ENCODE measurements at places on chromosomes 4 and X.

- DNase-seq = no peak
These were observed 194.7 kb upstream of the TLL1 start for GRCh38 chr4:165678236-165678935.

GRCh38 chr4:165600959-165601683 lies 222.3 kb downstream of the CPE start:
- DNase-seq = no peak

DNA sequence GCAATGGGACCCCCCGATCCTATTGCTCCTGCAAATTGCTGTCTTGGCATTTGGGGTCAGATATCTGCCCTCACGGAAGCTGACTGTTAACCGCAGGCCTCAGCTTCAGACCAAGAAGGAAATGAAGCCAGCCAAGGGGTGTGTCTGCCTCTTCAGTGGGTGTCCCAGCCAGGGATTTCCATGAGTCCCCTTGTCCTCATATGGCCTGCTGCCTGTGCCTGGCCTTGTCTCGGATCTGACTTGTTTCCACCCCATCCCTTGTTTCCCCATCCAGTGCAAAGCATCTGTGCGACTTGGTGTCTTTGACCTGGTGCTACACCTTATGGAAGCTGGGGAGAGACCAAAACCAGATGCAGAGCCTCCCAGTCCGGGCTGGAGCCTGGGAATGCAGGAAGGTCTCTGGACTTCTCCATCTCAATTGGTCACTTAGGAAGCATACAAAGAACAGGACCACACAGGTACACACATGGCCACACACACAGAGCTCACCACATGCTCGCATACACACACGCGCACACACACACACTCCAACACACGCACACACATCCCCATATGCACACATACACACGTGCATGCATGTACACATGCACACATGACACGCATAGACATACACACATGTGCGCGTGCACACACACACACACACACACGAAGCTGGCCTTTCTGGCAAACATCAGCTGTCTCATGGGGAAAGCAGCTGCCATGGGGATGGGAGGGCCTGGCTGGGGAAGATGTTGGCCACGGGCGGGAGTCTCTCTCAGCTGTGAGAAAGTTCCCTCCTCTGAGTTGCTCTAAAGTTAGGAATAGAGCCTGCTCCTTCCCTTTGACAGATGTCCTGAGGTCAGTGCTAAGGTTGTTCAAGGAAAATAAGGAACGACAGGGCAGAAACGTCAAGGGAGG lies 65.5 kb downstream of the CRMP1 start:
- DNase-seq = no peak

- DNase-seq = no peak
These were observed 206.3 kb downstream of the PDGFC start for GRCh38 chr4:156765277-156765676.

GRCh38 chrX:28135378-28136047 lies 154.3 kb upstream of the DCAF8L1 start:
- DNase-seq = no peak

- DNase-seq = no peak
These were observed 4.8 kb upstream of the RELL1 start for GRCh38 chr4:37690976-37691375.

DNA sequence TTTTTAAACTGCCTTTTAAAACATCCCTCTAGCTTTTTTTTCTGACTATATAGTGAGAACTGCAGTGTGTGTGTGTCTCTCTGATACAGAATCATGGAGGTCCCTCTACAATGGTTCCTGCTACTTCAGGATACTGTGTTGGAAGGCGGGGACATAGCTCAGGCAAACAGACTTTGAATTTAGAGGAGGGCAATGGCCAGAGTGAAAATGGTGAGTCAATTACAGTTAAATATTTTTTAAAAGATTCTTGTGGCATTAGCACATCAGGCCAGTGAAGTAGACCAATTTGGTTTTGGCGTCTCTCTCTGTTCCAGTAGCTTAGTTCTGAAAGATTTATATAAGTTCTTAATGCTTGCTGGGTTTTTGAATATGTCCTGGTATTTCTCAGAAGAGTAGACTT lies 47.1 kb downstream of the ALG13 start:
- DNase-seq = no peak

DNA sequence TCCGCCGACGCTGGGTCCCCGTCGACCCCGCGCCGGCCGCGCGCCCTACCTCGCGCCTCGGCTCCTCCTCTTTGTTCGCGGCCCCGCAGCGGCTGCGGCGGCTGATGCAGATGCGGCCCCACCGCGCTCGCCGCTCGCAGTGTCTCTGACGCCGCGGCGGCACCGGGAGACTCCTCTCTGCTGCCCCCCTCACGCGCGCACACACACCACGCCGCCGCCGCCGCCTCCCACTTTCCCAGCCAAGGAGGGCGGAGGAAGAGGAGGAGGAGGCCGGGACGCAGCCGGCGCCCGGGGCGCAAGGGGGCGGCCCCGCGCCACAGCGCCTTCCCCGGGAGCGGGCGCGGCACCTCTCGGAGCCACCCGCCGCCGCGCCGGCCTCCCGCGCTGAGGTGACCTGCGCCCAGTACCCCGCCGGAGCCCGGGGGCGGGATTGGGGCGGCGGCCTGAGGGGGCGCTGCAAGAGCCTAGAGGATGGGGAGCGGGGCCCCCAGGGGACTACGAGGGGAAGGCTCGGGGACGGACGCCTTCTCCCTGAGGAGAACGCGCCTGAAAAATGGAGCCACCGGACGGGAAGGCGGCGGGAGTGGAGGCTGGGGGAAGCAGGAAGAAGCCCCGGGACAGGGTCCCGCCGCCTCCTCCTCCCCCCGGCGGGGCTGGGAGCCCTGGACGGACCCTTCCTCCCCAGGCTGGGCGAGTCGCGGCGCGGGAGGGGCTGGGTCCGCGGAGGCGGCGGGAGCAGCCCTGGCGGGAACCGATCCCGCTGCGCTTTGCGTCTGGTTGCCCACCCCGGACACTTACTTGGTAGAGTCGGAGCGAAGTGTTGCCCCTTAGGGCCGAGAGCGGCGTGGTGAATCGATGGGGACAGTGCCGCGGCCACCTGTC lies at the start of gene SH3RF1:
SH3RF1 (minus strand) TSS at position 147 of the 882 bp plus-strand sequence. CDS start 1,744 bp downstream, outside the sequence.
- peak; percentile 87 for DNase-seq

DNA sequence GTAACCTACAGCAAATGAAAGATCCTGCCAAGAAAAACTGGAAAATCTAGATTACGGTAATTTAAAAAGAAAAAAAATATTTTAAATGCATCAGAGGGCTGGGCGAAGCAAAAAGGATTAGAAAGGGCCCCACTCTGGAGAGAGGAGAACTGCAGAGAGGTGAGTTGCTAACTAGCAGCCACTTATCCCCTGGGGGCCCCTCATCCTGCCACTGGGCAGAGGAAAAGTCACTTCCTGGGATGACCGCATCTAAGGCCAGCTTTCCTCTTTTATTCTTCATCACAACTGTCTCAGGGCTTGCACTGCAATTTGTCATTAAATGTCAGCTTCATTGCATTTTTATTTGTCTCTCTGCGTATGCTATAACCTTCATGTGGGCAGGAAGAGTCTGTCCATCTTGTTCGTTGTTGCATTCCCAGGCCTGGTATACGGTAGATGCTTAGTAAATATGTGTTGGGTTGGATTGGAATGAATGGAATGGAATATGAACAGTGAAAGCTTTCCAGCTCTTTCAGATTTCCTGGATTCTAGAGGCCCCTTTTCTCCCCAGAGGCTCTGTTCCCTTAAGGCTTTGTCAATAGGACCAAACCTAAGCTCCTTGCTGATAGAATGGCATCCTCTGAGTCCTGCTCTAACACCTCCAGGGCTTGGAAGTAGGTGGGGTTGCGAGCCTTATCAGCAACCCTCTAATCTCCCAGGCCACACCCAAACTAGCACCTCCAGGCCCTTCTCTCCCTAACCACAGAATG lies 58.9 kb downstream of the TLR10 start:
- no peak for DNase-seq

DNA sequence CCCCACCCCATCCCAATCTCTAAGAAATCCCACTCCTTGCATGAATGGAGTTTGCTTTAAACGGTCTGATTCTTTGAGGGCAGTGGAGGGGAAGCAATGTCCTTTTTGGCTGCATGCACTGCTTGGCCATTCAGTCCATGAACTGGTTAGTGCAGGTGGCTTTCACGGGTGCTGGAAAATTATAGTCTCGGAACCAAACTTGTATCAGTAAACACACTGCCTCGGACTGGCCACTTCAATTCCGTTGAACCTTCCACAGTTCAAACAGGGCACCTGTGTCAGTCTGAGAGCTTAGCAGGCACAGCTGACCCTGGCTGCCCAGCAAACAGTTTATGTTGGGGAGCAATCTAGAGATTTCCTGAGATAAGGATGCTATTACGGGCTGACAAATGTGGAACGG lies 255.6 kb downstream of the DHX15 start:
- no peak for DNase-seq

GRCh38 chrX:113009837-113010236 lies 169.2 kb upstream of the AMOT start:
- no peak for DNase-seq

- DNase-seq = no peak
These were observed 188.7 kb downstream of the AFAP1 start for GRCh38 chr4:7750972-7751371.

DNA sequence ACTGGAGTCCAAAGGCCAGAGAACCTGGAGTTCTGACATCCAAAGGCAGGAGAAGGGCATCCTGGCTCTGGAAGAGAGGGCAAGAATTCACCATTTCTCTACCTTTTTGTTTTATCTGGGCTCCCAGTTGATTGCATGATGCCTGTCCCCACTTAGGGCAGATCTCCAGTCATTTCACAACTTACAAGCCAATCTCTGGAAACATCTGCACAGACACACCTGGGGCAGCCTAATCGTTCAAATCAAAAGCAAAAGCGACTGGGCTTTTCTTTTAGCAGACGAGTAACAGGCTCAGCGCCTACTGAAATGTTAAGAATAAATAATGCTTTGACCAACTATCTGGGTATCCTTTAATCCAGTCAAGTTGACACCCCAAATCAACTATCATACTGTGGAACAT lies 136.0 kb upstream of the NPY2R start:
- no peak for DNase-seq

GRCh38 chr4:88327665-88328064 lies 43.3 kb upstream of the PPM1K start:
- no peak for DNase-seq

DNA sequence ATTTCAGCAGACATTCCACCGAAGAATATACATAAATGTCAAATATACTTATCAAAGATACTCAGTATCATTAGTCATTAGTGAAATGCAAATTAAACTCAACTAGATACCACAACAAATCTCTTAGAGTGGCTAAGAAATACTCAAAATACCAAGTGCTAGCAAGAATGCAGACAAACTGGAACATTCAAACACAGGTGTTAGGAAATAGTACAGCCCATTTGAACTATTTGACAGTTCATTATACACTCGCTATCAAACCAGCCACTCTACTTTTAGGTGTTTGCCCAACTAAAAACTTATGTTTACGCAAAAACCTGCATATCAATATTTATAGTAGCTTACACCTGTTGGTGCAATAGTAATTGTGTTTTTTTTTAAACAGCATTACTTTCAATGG lies 8.8 kb downstream of the ADAM29 start:
- DNase-seq = no peak

GRCh38 chr4:186404562-186405134 lies 138.7 kb downstream of the F11 start:
- peak; percentile 34 for DNase-seq
